Effector memory CD4-positive, alpha-beta T cell (primary cell): ENCODE measurements at places on chromosomes 7 and 10.

DNA sequence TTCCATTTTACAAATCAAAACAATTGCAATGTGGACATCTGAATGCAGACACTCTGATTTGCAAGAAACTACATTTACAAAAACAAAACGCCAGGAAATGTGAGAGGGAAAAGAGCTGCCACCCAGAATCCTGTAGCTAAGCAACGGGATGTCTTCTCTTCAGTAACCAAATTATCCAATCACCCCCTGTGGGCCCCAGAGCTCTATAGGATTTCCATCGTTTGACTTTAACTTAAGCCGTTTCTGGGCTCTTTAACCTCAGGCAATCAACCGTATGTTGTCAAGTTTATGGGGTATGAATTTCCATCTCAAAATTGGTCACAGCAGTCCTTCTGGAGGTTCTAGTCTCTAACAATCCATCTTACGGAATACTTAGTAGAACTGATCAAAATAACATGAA is 240.5 kb downstream of the ETV1 start:
- no peak for DNase-seq

- DNase-seq: peak; percentile 48
These were observed 8.6 kb downstream of the CAMK2G start for GRCh38 chr10:73865459-73866442.

- no peak for DNase-seq
These were observed 172.9 kb upstream of the SEMA3E start for GRCh38 chr7:83821866-83822265.

GRCh38 chr7:107179326-107180164 is 10.7 kb downstream of the HBP1 start:
- no peak for DNase-seq

- DNase-seq: no peak
These were observed 7.8 kb upstream of the RBM28 start for GRCh38 chr7:128351296-128352152.

DNA sequence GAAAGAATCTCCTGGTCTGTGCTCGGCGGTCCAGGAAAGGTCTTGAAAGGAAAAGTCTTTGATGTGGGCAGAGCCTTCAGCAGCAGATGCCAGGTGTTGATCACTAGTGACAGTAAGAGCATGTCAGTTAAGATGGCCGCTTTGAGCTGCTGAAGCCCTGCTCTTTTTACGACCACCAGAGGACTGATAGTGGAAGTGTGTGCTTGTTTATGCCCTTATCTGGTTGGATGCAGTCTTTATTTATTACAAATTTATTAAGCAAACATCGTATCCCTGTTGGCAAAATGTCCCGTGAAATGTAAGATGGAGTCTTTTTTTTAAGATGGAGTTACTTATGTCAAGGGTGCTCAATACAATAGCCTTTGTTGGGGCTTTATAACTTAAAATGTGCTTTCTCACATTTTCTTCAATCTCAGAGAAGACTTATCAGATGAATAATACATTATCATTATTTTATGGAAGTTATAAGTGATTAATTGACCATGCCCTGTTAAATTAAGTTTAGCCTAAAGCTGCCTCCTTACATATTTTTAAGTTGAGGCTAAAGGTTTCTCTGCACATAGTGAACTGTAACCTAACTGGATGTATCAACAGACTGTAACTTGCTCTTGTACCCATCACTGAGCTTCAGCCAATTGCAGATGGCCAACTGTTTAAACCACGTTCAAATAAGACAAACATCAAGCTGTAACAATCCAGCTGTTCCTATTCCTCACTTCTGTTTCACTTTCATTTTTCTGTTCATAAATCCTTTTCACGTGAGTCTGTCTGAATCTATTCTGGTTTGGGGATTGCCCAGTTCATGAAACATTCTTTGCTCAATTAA is 97.4 kb upstream of the PIK3CG start:
- no peak for DNase-seq

DNA sequence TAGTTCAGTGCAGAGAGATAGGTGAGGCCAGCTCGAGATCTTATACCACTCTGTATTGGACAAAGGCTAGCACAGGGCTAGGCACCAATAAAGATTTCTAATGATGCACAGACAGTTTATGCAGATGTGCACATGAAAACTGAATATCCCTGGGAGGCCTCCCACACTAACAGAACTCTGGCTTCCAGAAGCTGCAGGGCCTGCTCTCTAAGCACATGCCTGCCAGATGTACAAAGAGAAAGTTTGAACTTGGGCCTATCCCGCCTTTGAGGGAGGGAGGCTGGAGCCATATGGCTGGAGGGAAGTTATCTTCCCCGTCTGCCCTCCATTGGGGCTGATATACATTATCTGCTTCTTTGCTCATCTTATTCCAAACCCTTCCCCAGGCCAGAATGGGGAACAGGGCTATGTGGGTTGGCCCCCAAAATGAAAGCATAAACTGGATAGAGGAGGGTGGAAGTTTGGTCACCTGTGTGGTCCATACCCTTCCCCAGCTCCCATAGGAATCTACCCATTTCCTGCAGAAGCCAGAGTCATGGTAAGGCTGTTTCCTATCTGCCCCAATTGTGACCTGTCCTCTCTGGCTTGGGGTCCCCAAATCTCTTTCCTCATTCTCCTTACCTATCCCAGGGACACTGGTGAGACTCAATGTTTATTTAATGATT is 3.8 kb downstream of the KAZALD1 start:
- no peak for DNase-seq

GRCh38 chr7:135693558-135693957 is 31.2 kb downstream of the STMP1 start:
- no peak for DNase-seq

- no peak for DNase-seq
These were observed 77.3 kb downstream of the CTBP2 start for GRCh38 chr10:125082881-125083575.

DNA sequence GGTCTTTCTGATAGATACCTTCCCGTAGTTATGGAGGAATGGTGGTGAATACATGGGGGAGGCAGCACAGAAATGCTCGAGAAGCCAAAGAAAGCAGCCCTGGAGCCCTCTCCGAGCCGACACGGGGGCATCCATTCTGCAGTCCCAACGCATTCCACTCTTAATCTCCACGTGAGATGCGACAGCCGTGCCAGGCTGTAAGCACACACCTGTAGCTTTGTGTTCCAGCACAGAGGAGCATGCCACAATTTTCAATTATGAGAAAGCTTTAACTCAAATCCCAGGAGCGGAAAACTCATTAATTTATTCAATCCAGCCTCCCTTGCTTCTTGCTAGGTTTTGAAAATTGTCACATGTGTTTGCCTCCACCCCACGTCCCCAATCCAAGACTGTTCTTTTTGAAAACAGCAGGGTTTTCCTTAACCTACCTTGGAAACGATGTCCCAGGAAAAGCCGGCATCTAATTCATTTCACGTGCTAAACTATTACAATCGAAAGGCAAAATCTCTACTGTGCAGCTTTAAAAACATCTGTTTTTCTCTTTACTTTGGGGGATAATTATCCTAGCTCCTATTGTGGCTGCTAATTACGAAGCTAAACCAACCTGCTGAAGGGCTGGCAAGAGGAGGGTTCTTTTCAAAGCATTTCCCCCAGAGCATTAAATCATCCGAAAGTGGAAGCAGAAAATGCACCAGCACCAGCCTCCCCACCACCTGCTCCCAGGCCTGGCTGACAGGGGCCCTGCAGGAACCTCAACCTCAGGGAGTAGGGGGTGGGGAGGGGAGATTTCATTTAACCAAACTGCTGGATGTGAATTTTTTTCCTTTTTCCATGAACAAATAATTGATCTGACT is 56.0 kb upstream of the CHST15 start:
- no peak for DNase-seq

- DNase-seq: no peak
These were observed 780 bp downstream of the CYP3A5 start for GRCh38 chr7:99679032-99679399.

- no peak for DNase-seq
These were observed 18.6 kb upstream of the RAPGEF5 start for GRCh38 chr7:22375359-22376048.

DNA sequence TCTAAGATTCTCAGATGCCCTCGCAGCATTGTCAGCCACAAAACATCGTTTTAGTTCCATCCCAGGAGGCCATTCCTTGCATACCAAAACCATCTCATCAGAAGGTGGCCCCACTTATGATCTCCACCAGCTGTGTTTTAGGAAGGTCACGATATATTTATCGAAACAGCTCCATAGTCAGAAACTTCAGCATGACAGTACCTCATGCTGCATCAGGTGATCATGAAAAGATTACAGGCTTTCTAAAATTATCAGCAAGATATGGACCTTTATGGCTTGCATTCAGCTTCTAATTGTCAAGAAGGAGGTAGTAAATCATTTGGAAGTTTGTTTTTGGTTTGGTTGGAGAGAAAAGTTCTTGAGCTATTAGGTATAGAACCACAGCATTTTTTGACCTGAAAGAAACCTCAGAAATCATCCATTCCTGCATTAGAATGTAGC is 20.0 kb downstream of the JAZF1 start:
- DNase-seq: no peak

DNA sequence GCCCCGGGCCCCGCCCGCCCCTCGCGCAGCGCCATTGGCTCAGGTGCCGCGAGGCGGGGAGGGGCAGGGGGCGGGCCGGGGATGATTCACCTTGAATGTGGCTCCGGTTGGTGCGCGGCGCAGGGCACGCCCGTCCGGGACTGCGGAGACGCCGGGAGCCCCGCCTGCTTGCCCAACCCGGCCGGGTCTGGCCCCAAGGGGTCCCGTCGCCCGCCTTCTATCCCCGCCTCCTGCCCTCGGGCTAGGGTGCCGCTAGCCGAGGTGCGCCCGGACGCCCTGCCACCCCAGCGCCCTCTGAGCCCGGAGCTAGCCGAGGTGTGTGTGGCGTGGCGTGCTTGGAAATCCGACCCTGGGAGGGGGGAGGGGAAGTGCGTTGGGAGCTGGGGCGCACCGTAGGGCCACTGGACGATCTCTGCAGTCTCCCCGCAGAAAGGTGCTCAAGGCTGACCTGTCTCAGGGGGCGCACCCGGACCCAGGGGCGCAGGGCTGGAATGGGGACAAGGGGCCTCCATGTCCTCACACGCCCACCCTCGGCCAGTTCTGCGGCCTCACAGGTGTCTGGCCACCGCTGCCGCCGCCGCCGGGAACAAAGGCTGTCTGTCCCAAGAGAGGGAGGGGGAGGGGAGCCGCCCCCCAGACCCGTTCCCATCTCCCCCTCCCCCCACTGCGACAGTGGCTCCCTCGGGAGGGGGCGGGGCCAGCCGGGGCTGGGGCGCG is 168.9 kb downstream of the NRF1 start:
- peak; percentile 60 for DNase-seq

DNA sequence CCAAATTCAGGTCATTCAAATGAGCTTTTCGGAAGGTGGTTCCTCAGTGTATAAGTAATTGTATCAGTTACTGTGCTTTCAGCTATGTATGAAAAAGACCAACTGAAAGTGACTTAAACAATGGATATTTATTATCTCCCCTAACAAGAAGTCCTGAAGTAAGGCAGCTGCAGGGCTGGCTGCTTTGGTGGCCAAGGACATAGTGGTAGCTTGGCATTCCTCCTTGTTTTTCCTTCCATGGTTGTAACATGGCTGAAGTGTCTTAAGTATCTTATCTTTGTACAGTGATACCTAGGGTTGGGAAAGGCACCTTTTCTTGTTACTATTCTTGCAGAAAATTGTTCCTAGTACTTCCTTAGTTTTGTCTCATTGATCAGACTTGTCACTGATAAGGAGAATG is 21.4 kb downstream of the EXOC4 start:
- no peak for DNase-seq

GRCh38 chr7:23907012-23907411 is 197.0 kb downstream of the STK31 start:
- DNase-seq: no peak

DNA sequence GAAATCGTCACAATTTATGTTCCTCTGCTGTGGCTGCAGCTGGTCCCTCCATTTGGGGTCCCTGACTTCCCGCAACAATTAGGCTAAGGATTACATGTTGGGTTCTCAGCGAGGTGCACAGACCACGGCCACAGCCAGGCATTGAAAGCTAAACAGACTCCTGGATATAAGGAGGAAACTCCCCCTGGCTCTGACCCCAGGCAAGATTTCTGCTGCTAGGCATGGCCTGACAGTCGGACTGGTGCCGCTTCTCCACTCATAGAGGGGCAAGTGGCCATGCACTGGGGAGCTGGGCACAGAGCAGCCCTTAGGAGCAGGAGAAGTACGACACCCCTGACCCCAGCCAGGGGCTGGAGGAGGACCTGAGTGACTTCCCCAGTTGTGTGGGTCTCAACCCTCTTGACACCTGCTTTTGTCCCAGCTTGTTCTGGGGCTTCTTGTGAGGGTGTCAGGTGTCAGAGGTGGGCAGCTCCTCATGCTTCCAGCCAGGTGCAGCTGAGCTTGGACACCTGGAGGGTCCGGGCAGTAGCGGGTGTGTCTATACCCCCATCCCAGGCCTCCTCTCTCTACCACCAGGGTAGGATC is 38.3 kb downstream of the TSPAN15 start:
- no peak for DNase-seq

DNA sequence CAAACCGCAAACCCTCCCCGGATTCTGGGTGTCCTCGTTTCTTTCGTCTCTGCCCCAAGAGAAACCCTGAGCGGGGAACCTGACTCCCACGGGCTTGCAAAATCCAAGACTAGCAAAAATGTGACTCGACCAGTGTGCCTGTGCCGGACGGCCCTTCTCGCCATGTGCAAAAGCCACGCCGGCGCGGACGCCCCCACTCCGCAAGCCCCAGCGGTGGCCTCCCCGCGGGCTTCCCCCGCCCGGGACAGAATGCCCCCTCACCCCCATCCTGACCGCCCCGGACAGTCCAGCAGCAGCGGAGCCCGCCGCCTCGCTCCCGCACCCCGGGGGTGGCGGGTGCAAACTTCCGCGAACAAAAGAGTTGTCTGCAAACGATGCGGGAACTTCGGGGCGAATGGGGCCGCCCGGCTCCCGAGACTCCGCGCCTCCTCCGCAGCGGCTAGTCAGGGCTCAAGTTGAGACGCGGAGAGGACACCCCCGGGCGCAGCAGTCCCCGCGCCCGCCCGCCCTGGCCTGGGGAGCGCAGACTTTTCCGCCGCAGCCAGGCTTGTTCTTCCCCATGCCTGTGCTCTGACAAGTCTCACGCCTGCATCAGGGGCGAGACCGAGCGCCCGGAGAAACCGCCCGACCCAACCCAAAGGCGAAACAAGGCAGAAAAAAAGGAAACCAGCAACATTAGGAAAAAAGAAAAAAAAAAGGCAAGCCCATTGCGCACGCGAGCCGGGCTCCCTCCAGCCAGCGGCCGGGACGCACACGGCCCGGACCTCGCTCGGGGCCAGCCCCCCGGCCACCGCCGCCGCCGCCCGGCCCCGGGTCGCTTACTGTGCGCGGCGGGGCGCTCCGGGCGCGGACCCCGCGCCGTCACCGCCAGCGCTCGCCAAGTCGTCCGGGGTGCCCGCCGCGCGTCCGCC is 732 bp downstream of the FAM53B start:
- no peak for DNase-seq

- DNase-seq: no peak
These were observed 539.9 kb upstream of the C7orf33 start for GRCh38 chr7:148050492-148051158.

GRCh38 chr7:29987811-29988317 is 1.7 kb downstream of the SCRN1 start:
- DNase-seq: no peak

- no peak for DNase-seq
These were observed 293.1 kb downstream of the ZEB1 start for GRCh38 chr10:31612082-31612481.
